ENCODE measurements at places on chromosomes 13 and 19. TPM values are rescaled to one million over a fixed set of nuclear protein-coding genes. Genes with fewer than 3 reads are reported as not detected.

Gene CHST8
- polyA plus RNA-seq = 5.8 TPM

Gene NKG7
- polyA plus RNA-seq = not detected

Gene TPTE2
- polyA plus RNA-seq = 1.0 TPM

Gene C19orf38
- not detected for polyA plus RNA-seq

Gene OR7G2
- not detected for polyA plus RNA-seq

Gene BCAM
- 0.68 TPM for polyA plus RNA-seq

Gene ZNF260
- 23.2 TPM for polyA plus RNA-seq

Gene CACNA1A
- polyA plus RNA-seq = 6.9 TPM

Gene SIGLEC14
- polyA plus RNA-seq = not detected

Measured in neural cell (in vitro differentiated cells).